Hematopoietic multipotent progenitor cell treated with erythropoietin and hydrocortisone succinate and interleukin-3 and kit ligand, for 17 days (in vitro differentiated cells): ENCODE measurements at places on chromosomes 13 and 19.

GRCh38 chr13:95003019-95003813, 290.9 kb upstream of the SOX21 start:
- no peak for DNase-seq

DNA sequence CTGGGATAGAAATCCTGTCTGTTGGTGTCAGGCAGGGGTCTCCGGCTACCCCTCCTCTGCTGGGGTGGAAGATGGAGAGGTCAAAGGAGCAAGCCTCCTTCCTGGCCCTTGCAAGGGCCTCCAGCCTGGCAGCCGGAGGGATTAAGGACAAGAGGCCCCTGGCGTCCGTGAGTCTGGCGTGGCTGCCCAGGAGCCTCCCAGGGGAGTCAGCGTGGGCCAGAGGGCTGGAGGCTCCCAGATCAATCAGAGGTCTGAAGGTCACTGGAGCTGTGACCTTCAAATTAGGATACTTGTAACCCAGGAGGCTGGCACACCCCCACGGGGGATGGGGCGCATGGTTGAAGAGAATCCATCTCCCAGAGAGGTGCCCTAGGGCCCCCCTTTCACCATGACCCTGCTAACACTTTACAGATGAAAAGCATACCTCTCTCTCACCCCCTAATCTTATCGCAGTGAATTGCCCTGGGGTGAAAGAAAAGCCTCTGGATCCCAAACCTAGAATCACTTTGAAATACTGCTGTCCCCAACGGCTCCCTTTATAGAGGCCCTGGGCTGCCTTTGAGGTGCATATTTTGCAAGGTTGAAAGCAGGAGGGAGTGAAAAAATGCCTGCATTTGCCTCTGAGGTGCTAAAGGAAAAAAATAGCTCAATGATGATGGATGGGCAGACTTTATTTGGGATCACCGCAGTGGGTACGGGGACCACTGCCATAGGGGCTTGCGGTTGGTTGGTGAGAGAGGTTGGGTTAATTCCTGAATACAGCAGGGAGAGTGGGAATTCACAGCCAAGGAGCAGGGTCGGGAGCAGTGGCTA, 44.9 kb upstream of the PEG3 start:
- no peak for DNase-seq

GRCh38 chr19:7010722-7011593, 10.3 kb downstream of the MBD3L2B start:
- no peak for DNase-seq

DNA sequence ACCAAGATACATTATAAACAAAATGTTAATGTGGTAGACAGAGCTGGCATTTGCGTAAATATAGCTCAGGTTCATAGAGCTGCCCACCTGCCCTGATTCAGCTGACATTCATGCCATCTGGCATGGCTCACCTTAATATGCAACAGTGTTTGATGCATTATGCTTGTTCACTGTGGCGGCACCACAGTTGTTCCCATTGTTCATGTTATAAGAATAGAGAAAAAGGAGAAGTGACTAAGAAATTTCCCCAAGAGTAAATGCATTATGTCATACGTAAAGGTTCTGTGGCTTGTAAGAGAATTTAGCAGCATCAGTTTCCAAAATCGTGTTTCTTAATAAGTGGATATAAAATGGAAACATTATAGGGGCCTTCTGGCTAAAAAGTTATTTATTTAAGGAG, 4.5 kb downstream of the CCNA1 start:
- DNase-seq, result no peak

GRCh38 chr19:2167896-2168618, 4.3 kb downstream of the DOT1L start:
- DNase-seq, result peak; percentile 22

DNA sequence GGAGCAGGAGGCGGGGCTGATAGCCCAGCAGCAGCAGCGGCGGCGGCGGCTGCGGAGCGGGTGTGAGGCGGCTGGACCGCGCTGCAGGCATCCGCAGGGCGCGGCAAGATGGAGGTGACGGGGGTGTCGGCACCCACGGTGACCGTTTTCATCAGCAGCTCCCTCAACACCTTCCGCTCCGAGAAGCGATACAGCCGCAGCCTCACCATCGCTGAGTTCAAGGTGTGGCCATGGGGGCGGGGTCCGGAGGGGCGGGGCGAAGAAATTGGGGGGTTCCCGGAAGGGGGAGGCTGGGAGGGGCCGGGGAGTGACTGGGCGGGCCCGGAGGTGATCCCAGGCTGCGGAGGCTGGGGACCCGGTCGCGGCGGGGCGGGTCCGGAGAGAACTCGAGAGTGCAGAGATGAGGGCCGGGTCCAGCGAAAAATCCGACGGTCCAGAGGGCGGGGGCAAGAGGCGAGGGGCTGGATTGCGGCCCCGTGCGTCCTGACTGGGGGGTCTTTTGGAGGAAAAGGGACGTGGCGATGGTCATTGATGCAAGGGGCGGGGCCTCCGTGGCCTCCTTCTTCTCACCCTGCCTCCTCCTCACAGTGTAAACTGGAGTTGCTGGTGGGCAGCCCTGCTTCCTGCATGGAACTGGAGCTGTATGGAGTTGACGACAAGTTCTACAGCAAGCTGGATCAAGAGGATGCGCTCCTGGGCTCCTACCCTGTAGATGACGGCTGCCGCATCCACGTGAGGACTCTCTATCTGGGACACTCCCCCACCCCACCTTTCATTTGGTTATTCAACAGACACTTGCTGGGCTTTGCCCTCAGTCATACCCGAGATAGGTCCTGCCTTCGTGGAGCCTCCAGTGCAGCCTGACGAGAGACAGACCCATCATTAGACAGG, at the start of gene TBCB:
Gene TBCB, plus strand, starts transcription at position 16 of the 891 bp plus-strand sequence. Its CDS starts 93 bp downstream, at position 109.
- no peak for DNase-seq

DNA sequence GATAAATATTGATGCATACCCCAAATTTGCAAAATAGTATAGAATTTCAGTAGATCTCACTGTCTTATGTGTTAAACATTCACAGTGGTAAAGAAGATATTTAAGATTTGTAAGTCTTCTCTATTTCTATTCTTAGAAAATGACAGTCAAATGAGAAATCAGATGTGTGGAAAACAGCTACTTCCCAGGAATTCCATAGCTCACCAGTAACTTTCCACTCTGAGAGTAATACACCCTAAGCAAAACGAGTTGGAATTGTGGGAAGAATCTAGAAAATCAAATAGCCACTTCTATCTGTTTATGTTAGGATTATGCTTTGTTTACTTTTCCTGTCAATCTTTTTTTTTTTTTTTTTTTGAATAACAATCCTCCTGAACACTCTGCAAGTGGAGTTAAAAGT, 69.1 kb downstream of the FLT1 start:
- no peak for DNase-seq

- no peak for DNase-seq
Measured at GRCh38 chr19:2588081-2588777, 112.3 kb downstream of the GADD45B start.

GRCh38 chr13:33057019-33057780, 41.0 kb downstream of the KL start:
- no peak for DNase-seq

DNA sequence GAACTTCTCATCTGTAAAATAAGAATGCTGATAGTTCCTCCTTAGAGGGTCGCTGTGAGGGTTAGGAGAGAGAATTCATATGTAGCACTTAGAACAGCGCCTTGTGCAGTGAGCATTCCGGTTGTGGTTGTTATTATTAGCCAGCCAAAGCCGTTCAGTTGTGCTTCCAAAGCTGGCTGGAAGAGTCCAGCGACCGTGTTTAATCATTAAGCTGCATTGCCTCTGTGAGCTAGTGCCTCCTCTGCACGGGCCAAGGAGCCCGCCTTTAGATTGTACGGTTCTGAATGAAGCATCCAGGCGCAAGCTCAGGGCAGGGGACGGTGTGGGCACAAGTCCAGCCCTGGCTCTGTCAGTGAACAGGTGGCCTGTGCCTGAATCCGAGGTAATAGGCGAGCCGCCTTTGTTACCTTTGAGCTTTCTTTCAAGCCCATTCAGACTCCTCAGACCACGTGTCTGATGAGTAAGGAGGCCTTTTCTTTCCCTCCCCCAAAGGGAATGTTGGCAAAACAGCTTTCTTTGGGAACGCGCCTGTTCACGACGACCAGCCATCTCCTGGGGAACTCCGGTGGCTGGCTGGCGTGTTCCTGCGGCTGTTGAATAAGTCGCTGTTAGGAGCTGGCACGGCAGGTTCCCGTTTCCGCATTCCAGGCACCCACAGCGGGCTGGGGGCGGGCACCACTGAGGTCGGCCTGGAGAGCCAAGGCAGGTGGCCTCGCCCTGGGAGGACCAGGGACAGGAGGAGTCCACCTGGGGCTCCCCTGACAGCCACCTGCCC, 25.1 kb downstream of the SIPA1L3 start:
- no peak for DNase-seq

- no peak for DNase-seq
Measured at GRCh38 chr13:66657165-66657881, 572.8 kb downstream of the PCDH9 start.

GRCh38 chr13:79393564-79394249, 12.3 kb downstream of the RBM26 start:
- no peak for DNase-seq

DNA sequence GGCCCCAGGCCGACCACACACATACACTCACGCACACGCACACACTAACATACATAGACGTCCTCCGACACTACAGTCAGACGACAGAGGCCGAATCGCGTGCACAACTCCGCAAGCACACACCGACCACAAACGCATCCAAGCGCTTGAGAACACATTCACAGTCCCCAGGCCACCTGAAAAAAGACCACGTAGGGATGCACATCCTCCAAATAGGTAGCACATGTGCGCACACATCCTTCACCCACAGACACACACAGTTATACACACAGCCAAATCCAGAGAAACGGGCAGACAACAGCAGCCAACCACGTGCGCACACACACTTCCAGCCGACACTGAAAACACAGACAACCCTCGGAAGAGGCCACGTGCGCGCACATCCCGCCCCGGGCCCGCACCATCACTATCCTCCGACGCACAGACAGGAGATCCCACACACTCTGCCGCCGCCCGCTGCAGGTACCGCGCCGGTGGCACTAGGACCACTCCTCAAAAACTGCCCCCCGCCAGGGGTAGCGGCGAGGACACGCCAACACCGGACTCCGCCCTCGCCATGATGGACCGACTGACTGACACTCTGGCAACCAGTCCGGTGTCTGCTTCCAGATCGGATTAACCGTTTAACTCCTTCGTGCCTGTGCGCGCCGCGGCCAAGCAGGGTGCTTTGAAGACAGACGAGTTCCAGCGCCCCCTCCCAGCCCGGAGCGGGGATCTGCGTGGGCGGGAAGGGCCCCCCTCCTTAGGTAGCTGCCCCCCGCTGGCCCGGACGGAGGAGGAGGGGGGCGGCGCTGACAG, 493 bp upstream of the PDE4A start:
- DNase-seq, result no peak

- DNase-seq, result no peak
Measured at GRCh38 chr13:30126903-30127428, 180.4 kb downstream of the KATNAL1 start.

- peak; percentile 35 for DNase-seq
Measured at GRCh38 chr13:37959284-37959683, 89.7 kb upstream of the TRPC4 start.

DNA sequence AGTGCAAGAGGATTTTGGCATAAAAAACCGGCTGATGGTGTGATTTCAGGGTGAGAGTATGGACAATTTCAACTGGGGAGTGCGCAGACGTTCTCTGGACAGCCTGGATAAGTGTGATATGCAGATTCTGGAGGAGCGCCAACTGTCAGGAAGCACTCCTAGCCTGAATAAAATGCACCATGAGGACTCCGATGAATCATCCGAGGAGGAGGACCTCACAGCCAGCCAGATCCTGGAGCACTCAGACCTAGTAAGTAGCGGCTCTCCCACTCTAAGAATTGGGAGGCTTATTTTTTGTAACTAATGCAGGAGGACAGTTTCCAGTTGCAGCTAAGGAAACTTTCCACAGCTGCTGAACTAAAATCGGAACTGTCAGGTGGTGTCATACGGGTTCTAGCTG, 53.6 kb downstream of the ZAR1L start:
- peak; percentile 7 for DNase-seq

GRCh38 chr13:35649162-35649561, 172.7 kb upstream of the MAB21L1 start:
- no peak for DNase-seq

- DNase-seq, result no peak
Measured at GRCh38 chr13:103517066-103517767, 451.0 kb upstream of the SLC10A2 start.

- no peak for DNase-seq
Measured at GRCh38 chr13:77860507-77860981, 58.1 kb downstream of the EDNRB start.

GRCh38 chr19:49712397-49712859, 21.5 kb downstream of the CPT1C start:
- peak; percentile 43 for DNase-seq

DNA sequence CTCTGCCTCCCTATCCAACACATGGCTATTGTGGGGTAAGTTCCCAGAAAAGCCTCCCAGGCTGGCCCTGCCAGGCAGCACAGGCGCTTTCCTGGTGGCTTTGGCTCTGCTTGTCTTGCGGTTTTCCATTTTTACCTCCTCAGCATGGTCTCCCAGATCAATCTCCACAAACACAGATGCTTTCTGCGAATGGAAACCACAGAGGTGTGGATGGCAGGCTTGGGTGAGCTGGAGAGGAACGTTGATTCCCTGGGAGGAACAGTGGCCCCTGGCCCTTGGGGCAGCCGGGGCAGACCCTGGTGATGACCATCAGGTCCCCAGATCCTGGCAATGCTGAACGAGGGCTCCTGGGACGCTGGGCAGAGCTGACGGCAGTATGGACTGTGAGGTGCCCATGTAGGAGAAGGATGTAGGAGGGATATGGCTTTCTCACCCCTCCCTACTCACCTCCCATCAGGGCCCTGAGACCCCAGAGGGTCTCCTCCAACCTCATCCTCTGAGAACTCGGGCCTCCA, 6.6 kb downstream of the C13orf46 start:
- no peak for DNase-seq

DNA sequence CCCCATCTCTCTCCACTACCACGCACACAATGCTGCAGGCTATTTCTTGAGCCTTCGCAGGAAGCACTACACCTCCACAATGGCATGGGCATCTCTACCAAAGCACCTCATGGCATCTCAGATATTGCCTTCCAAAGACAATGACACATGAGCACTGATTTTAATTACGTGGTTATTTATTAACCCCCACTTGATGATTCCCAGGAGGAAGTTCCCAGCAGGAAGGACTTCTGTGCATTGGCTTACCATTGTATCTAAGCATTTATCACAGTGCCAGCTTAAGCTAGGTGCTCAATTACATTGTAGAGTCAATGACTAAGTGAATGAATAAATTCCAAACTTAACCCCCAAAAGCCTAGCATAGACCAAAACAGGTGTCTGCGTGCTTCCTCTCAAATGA, 101.4 kb downstream of the ABCC4 start:
- DNase-seq, result no peak
